Bronchus fibroblast of lung (primary cell): ENCODE measurements at places on chromosomes 6 and 20. TPM values are rescaled to one million over a fixed set of nuclear protein-coding genes. Genes with fewer than 3 reads are reported as not detected.

The FAM217A gene
- not detected in 2 replicates for total RNA-seq

The GPR6 gene
- total RNA-seq = not detected in 2 replicates

The EFCAB8 gene
- total RNA-seq = under 0.01 TPM in 1 of 2 replicates, not detected in the other

The PAK1IP1 gene
- total RNA-seq = 15.3 and 16.8 TPM in 2 replicates
